Right renal pelvis (tissue), 4 donors: ENCODE measurements at places on chromosomes 3 and 15.

- DNase-seq = no peak
Measured at GRCh38 chr3:103059432-103059831, 624.6 kb downstream of the ZPLD1 start.

DNA sequence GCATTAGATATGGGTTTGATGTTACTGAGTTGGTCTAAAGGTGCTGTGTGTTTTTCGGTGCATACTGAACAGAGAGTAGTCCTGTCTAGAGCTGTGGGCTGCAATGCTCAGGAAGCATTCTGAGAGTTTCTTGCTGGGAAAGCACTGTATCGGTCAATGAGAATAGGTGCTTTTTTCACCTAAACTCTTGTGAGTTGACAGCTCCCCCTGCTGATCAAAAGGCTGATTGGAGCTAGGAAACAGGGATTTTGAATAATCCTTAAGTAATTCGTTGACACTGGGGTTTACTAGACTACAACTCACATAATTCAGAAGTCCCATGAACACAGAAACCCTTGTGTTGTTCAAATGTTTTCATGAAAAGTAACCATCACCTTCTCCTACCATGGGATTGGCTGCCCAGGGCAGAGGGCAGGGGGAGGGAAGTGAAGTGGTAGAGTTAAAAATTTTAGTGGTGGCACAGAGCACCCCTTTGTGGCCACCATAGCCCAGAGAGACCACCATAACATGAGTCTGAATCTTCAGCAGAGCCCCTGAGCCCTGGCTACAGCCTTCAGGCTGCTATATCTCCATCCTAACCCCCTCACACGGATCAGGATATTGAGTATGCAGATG lies 13.0 kb upstream of the MANF start:
- peak; percentile 58 for DNase-seq

DNA sequence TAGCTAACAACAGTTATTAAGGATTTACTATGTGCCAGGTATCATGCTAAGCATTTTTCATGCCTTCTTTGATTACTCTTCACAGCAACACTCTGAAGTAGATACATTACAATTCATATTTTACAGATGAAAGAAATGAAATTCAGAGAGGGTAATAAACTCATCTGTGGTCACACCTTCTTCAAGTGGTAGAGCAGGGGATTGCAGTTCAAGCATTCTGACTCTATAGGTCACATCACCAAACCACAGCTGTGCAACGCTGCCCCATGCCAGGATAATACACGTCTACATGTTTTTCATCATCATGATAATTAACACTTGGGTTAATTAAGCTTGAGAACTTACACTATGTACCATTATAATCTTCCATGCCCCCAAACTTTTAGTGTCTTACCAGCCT lies 98.5 kb downstream of the LRRC3B start:
- DNase-seq = no peak

DNA sequence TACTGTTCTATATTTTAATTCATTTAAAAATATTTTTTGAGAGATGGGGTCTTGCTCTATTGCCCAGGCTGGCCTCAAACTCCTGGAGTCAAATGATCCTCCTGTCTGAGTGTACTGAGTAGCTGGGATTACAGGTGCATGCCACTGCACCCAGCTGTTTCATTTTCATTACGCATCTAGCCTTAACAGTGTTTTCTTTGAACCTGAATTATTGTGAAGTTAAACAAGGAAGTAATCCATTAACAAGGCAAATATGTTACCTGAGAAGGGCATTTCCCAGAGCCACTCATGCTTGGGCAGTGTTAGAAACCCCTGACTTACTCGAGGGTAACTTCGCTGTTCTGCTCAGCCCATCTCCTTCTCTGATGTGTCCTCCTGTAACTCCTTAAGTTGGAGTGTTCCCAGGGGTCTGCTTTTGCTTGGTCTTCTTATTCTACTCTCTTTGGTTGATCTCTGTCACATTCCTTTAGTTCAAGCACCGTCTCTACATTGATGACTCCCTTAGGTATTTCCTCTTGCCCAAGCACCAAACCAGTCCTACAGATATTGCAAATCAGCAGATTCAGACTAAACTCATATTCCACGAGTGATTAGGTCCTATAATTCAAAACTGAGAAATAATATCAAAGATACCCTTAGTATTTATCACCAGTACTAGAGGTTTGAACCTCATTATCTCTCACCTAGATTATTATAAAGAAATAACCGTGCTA lies 107.9 kb downstream of the STAC start:
- DNase-seq = peak; percentile 61

- DNase-seq = no peak
Measured at GRCh38 chr15:100686725-100687473, 84.5 kb downstream of the ASB7 start.

DNA sequence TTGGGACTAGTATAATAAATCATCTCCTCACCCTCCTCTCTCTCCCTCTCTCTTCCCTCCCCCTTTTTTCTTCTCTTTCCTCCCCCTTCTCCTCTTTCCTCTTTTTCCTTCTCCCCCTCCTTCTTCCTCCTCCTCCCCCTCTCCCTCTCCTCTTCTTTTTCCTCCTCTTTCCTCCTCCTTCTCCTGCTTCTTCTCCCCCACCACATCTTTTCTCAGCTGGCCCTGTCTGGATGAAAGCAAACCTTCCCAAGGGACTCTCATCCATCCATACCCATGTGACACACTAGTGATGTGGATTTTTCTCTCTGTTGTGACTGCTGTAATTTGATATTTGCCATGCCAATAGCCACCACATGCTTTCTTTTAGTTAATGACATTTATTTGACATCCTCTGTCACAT lies 127.2 kb downstream of the EBLN2 start:
- no peak for DNase-seq

GRCh38 chr3:170076715-170077238 lies 39.0 kb downstream of the GPR160 start:
- no peak for DNase-seq

- DNase-seq = no peak
Measured at GRCh38 chr3:81951636-81952035, 190.2 kb upstream of the GBE1 start.

GRCh38 chr15:50979041-50979440 lies 70.6 kb downstream of the AP4E1 start:
- no peak for DNase-seq

DNA sequence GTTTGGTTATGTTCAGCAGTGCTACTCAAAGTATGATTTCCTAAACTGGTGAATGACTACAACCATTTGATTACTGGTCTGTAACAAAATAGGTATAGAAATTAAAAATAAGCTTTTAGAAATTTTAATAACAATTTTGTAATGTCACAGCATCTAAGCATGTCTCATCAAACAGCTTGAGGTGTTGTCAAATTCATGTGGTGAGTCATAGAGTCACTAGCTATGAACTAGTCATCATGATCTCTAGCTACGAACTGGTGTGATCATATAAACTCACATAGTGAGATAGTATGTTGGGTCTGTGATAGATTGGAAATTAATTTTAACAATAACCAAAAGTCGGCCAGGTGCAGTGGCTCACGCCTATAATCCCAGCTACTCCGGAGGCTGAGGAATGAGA lies 213.9 kb upstream of the RBMS3 start:
- no peak for DNase-seq

DNA sequence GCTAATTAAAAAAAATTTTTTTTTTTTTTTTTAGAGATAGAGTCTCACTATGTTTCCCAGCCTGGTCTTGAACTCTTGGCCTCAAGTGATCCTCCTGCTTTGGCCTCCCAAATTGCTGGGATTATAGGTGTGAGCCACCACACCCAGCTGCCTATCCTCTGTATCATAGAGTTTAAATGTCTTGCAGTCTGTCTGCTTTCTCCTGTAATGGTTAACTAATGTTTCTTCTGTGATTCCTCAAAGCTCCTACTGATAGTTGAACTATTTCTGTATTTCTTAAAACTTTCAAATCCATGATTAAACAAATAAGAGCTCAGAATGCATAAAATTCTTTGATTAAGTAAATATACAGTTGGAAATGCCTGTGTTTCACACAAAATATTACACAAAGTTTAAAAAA lies 115.4 kb upstream of the TPM1 start:
- no peak for DNase-seq

DNA sequence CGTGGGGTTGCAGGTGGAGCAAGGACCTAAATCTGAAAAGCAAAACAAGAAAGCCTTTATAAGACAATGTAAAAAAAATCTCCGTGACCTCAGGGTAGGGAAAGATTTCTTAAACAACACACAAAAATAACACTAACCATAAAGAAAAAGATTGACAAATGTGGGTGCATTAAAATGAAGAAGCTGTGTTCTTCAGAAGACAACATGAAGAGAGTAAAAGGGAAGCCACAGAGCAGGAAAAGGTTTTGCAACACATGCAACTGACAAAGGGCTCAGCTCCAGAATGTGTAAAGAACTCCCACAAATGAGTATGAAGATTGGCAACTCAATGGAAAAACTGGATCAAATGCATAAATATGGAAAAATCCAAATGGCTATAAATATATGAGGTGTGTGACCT lies 74.2 kb downstream of the MAGEF1 start:
- no peak for DNase-seq

- no peak for DNase-seq
Measured at GRCh38 chr3:165854696-165855095, 17.5 kb upstream of the BCHE start.

GRCh38 chr3:14699643-14700042 lies 24.7 kb downstream of the C3orf20 start:
- DNase-seq = no peak
